ENCODE measurements at places on chromosomes 13 and 19. TPM values are rescaled to one million over a fixed set of nuclear protein-coding genes. Genes with fewer than 3 reads are reported as not detected.

GRCh38 chr13:49838989-49839388 is 46.5 kb upstream of the KPNA3 start:
- no peak for DNase-seq

DNA sequence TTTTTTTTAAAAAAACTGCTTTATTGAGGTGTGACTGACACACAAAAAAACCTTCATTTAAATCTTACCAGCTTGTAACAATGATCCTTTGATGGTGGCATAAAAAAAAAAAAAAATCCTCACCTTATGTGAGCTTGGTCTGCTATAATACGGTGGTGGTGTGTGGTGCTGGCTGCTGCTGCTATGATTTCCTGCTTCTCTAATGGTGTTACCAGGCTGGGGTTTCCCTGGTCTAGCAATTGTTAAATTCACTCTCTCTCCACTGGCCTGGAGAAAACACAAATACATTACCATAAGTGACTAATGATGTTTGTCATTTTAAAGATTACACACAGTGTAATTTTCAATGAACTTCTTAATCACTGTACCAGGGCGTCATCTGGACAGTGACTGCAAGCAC is 60.6 kb downstream of the LNX2 start:
- no peak for DNase-seq

- DNase-seq: no peak
These were observed 210.0 kb downstream of the B3GLCT start for GRCh38 chr13:31409678-31410356.

DNA sequence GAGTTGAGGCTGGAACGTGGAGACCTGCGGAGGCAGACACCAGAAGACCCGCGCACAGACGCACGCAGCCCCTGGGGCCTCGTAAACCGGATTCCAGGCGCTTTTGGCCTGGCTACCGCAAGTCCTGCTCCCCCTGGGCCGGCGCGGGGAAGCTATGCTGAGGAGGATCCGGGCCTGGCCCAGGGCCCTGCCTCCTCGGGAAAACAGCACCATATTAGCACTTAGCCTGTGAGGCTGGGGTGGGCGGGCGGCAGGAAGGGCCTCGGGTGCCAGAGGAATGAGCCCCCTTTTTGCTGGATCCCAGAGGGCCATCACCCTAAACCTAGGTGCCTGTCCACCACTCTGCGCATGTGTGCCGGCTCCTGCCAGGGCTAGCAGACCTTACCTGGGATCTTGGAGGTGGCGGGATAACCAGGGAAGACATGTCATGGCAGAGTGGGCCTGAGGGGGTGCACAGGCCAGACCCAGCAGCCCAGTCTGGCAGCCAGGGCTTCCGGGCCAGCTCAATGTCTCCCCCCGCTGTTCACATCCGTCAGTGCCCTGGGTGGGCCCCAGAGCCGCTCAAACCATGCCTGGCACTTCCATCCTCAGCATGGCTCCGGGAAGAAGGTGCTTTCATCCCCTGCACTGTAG is 7.3 kb downstream of the ELOF1 start:
- no peak for DNase-seq

- DNase-seq: no peak
These were observed 20.2 kb downstream of the AP1M1 start for GRCh38 chr19:16217716-16218451.

GRCh38 chr19:47377208-47377701 is 28.1 kb downstream of the DHX34 start:
- DNase-seq: no peak

Gene PRR19
- 1.5 TPM for polyA plus RNA-seq

DNA sequence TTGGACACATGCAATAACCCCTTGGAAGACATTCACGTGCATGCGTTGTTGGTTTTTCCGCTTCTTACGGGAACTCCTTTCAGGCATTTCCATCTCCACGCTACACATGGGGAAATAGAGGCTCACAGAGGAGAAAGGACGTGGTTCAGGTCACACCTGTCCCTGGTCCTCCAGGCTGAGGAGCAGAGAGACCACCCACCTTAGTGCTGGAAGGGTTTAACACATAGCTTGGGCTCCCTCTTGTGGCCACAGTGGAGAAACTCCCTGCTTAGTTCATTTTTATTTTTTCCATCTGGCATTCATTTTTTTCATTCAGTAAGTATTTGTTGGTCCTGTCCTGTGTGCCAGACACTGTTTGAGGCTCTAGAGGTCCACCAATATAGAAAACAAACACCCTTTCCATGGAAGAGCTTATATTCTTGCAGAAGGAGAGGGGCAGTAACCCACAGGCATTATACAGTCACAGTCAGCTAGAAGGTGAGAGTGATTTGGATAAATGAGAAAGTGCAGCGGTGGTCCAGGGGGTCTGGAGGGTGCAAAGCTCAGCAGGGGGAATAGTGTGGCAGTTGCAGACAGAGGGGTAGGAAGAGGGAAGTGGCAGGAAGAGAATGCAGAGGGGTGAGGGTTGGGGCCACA is 24.2 kb upstream of the TTYH1 start:
- DNase-seq: peak; percentile 81

Gene KRTDAP
- 0.52 TPM for polyA plus RNA-seq

Gene NANOS3
- 1.2 TPM for polyA plus RNA-seq

DNA sequence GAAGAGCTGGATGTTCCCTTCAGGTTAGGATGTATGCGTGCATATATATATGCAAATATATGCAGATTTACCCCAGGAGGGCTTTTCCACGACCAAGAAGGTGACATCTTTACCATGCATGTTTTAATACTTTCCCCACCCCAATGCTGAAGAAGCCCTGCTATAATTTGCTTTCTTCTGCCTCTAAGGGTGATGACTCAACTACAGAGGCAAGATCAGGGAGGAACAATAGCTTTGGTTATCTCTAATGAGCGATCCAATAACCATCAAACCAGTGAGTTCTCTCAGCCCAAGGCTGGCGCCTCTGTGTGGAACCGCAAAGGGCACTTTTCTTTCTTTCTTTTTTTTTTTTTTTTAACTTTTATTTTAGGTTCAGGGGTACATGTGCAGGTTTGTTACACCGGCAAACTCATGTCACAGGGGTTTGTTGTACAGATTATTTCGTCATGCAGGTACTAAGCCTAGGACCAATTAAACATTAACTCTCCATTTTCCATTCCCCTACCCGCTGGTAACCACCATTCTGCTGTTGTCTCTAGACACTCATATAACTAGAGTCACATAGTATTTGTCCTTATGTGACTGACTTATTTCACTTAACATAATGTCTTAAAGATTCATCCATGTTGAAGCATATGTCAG is 25.7 kb upstream of the UBE2L5 start:
- DNase-seq: no peak

DNA sequence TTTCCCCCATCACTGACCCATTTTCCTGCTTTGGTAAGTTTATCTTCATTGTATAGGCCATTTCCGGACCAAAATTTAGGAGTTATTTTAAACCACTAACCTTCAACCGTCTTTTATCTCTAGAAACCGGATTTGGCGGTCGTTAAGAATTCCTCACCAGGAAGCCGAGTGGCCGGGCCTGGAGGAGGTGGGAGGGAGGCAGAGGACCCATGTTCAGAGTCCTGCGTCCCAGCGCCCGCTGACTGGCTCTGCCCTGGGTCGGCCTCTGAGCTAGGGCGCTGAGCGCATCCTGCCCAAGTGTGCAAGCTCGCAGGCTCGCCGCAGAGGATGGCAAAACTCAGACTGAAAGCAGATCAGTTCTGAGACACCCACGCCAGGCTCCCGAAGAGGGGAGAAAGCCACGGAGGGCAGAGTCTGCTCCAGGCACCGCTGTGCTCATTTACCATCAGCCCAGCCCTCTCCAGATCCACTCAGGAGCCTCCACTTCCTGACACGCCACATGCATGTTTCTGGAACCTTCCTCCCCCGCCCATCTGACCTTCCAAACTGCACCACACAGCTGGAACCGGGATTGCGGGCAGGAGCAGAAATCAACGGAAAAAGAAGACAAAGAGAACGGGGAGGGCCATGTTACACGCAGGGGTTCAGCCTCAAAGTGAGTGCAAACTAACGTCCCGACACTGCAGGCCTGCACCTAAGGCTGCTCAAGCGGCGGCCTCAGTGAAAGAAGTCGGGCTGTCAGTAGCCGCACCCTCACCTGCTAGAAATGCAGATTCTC is 8.3 kb downstream of the COL4A1 start:
- peak; percentile 40 for DNase-seq

Measured in left kidney (tissue), 8 donors.